ENCODE measurements at places on chromosomes 6 and 20. TPM values are rescaled to one million over a fixed set of nuclear protein-coding genes. Genes with fewer than 3 reads are reported as not detected.

DNA sequence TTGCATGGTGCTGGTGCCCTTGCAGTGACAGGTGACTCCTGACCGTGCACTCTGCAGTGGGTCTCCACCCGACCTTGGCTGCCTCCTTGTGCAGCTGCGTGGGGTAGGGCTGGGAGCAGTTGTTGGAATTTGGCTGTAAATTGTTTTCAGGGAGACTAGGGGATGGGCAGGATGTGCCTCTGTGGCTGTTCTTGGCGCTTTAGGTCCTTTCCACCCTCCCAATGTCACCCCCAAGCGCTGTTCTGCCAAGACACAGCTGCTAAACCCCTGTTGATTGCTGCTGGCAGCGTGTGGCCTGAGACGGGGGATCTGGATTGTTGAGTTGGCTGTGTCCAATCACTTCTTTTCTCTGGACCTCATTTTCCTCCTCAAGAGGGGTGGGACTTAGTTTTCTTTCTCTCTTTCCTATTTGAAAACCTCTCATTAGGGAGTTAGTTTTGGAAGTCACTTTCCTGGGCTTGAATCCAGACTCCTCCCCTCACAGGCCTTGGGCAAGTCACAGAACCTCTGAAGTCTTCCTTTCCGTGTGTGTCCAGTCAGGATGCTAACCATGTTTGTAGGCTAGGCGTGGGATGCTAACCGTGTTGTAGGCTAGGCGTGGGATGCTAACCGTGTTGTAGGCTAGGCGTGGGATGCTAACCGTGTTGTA, 8.5 kb downstream of the IGF2R start:
- DNase-seq = no peak

The SLC35D3 gene
- not detected for total RNA-seq

The DLL1 gene
- 10.7 TPM for total RNA-seq

The BNIP5 gene
- total RNA-seq = not detected

GRCh38 chr20:22555791-22556564, 28.4 kb downstream of the FOXA2 start:
- DNase-seq = no peak

The KIF13A gene
- not detected for total RNA-seq

GRCh38 chr6:161150566-161150965, 123.3 kb downstream of the AGPAT4 start:
- DNase-seq = no peak

The MYCT1 gene
- total RNA-seq = not detected

GRCh38 chr6:108200631-108201030, 34.8 kb downstream of the NR2E1 start:
- no peak for DNase-seq

DNA sequence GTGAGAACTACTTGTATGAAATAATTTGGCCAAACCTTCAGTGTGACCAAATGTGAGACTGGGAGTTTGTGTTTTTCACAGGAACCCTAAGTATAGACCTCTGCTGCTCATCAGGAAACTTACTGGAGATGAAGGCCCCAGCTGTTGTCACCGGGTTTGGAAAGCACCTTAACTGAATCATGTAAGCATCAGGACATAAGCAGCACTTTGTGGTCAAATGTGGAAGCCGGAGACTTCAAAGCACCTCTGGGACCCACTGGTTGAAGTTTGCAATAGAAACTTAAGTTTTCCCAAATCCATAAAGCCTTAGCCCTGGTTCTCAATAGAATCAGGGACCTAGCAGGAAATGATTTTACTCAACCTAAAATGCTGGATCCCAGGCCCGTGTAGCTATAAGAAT, 14.3 kb downstream of the TTPAL start:
- no peak for DNase-seq

DNA sequence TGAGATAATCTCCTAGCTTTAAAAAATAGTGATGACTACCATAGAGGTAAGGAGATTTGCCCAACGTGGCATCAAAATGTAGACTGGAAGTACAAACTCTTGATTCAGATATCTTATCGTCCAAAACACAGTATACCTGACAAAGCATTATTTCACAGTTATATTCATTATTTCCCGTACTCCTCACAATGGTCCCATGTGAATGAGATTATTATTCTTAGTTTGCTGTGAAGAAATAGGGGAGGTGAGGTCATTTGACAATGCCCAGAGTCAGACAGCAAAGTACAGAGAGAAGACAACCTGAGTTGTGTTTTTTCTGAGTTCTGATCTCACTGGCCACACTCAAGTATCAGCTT, 1.2 kb upstream of the TFB1M start:
- DNase-seq = no peak

The MCM3 gene
- total RNA-seq = 217 TPM

The THBD gene
- not detected for total RNA-seq

- no peak for DNase-seq
Measured at GRCh38 chr20:25083773-25084625, 2.1 kb upstream of the VSX1 start.

GRCh38 chr6:31162463-31163165, 4.2 kb downstream of the TCF19 start:
- DNase-seq = no peak

- DNase-seq = no peak
Measured at GRCh38 chr6:121886223-121886830, 450.9 kb downstream of the GJA1 start.

The SEMG1 gene
- not detected for total RNA-seq

- DNase-seq = no peak
Measured at GRCh38 chr6:69881322-69882151, 15.2 kb downstream of the COL19A1 start.

DNA sequence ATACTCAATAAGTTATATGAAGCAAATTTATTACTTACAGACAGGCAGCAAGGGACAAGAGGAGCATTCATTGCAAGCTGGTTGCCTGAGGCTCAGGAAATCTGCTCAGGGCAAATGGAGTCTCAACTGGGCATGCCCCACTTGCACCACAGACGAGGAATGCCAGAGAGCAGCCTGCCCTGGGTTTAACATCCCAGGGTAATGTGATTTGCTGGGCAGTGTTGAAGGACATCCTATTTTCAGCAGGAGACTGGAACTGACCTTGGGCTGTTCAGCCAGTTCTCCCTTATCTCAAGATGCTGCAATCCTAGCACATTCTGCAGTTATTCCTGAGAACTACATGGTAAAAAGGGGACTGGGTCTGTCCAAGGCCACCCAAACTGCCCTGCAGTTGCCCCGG, 3.8 kb upstream of the ENTPD6 start:
- DNase-seq = no peak

Measured in activated CD8-positive, alpha-beta T cell treated with anti-CD3 and anti-CD28 coated beads, Interleukin-2, amount 10 ng/mL, durations not matched to agents 7 days and 5 days (primary cell).